ENCODE measurements at places on chromosomes 11 and 22.

- no peak for DNase-seq
Measured at GRCh38 chr11:108558222-108558621, 35.3 kb downstream of the EXPH5 start.

DNA sequence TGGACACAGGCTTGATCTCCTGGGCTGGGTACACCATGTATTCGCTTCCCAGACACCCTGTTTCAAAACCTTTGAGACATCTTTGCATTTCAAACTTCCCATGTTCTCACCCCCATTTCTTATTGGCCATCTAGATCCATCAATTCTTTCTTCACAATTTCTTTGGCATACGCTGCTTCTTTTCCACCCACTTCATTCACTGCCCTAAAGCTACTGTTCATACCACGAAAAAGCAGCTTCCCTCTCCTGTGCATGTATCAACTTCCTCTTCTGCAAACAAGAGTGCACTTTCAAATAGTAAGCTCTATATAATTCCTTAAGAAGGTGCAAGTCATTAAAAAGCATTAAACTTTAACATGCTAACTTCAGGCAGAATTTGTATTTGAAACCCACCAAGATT lies 21.4 kb downstream of the UVRAG start:
- no peak for DNase-seq

DNA sequence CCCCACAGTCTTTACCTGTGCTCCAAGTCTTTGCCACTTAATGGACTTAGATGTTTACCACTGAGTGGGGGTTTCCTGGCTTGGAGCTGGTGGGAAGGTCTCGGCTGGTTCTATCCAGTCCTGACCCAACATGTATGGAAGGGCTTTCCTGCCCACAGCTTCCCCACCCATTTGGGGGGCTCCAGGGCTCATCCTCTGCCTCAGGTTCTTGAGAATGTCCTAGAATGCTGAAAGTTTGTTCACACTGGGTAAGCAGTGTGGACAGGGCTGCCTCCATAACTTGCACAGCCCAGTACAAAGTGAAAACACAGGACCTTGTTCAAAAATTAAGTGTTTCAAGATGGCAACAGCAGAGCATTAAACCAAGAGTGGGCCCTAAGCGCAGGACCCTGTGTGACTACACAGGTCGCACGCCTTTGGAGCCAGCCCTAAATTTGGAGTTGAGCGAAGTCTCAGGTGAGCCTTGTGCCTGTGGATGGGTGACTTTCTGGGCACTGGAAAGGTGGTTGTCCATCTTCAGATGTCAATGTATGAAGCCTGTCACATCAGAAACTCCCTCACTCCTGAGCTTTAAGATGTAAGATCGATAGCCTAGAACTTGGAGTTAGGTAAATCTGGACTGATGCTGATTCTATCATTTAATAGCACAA lies 72.7 kb upstream of the NARS2 start:
- no peak for DNase-seq

GRCh38 chr11:119754656-119755355 lies 25.8 kb upstream of the NECTIN1 start:
- DNase-seq = no peak

DNA sequence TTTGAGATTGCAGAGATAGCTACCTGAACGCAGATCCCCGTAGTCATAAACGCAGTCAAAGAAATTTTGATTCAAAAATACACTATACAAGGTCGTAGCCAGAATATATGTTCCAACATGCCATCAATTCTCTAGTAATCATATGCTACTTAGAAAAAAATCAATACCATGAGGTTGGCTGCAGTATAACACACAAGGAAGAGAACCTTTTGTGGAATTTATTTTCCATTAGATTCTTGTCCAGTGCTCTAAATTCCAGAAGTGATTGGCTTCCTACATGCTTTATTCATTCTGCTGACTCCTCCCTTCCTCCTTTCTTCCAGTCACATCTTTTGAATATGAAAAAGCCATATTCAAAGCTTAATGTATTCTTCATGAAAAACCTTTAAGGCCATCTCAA lies 189.9 kb downstream of the NTM start:
- DNase-seq = no peak

DNA sequence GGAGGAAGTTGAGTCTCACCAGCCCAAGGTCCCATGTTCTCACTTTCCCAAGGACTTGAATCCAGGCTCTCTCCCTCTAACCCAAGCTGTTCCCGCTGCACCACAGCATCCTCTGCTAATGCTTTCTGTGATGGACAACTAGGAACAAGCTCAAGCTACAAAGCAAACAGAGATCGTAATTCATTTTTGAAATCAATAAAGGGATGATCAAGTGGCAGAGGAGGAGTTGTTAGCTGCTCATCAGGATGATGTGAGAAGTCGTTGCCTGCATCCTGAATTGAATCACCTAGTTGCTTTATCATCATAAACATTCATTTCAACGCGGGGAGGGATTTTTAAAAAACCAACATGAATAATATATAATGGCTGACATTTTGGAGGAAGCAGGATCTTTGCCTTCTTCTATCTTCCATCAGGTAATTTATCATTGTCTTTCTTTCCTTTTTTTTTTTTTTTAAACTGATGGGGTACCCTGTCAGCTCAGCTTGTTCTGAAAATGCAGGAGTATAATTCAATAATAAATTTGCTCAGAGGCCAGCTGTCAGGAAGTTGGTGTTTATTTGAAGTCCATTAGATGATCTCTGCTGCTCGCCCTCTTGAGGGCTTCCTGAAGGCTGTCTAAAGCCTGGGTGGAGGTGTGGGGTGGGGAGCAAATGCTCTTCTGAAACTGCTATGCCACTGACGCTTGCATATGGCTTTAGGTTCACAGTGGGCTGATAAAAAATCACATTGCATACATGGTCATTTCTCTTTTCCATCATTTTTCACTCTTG lies 174.4 kb upstream of the NARS2 start:
- no peak for DNase-seq

GRCh38 chr11:47969401-47969800 lies 11.0 kb upstream of the PTPRJ start:
- DNase-seq = no peak

- DNase-seq = no peak
Measured at GRCh38 chr22:31526270-31526669, 29.9 kb downstream of the SFI1 start.

- DNase-seq = no peak
Measured at GRCh38 chr11:24514219-24514594, 17.4 kb downstream of the LUZP2 start.

- DNase-seq = peak; percentile 15
Measured at GRCh38 chr11:67640021-67640757, 626 bp upstream of the TBX10 start.

DNA sequence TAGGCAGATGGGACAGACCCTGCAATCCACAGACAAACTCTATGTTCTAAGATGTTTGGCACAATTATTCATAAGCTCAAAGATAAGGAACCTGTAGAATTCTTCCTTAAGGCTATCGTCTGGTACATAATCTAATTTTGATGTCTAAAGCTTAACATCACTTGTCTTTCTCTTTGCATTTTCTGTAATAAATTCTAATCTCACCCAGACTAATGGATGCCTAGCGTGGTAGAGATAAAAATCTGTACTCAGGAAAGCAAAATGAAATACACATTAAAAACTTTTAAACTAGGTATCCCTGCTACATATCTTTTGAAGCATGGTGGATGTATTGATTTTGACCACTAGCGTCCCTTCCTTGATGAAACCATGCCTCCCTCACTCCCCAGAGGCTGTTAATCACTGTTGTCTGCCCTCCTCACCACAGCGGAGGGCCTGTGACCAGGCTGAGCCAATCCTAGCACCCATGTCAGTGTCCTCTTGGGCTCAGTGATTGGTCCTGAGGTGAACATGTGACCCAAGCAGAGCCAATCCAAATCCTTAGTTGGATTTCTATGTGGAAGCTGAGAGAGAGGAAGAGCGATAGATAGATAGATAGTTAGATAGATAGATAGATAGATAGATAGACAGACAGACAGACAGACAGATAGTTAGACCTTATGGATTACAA lies 82.2 kb upstream of the GRK3 start:
- no peak for DNase-seq

GRCh38 chr11:128416976-128417375 lies 170.4 kb downstream of the ETS1 start:
- no peak for DNase-seq

DNA sequence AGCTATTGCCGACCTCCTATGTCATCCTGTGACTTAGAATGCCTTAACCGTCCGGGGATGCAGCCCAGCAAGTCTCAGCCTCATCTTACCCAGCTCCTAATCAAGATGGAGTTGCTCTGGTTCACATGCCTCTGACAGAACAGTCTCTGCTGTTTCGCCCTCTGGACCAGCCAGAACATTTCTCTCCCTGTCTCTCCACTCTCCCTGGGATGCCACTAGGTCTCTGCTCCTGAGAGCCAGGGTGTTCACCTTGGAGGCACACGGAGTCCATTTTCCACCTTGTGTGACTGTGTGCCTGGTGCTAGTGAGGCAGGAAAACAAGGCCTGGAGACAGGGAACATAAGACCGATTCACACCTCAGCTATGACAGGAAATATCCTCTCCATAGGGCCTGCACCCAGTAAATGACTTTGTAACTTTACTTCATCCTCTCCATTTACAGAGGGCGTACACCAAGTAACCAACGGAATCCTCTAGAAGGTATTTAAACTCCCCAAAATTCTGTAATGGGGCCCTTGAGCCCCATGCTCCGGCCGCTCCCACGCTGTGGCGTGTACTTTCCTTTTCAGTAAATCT lies 16.8 kb upstream of the B4GALNT4 start:
- DNase-seq = no peak

DNA sequence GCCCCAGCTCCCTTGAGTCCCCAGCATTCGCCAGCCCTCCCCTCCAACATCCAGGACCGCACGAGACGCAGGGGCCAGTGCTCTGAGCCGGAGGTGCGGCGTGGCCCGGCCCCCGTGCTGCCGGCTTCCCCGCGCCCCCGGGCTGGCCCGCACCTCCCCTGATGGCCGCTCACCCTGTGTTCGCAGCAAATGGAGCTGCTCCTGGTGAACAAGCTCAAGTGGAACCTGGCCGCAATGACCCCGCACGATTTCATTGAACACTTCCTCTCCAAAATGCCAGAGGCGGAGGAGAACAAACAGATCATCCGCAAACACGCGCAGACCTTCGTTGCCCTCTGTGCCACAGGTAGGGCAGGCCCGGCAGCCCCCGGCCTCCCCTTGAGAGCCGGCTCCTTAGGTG lies 2.7 kb downstream of the CCND1 start:
- no peak for DNase-seq

DNA sequence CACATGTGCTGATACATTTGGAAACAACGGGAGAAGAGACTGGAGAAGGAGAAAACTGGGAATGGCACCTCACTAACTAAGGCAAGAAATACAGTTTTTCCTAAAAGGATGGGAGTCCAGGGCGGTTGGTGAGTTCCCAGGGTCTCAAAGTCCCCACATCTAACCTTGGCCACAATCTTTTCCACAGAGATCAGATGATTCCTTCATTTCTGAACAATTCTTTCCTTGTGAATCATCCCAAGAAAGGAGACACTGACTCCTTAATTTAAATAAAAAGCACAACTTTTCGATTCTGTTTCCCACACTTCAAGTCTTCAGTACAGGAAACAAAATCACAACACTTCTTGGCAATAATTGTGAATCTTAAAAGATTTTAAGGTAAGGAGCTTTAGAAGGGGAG lies 384.7 kb downstream of the DCDC1 start:
- no peak for DNase-seq

DNA sequence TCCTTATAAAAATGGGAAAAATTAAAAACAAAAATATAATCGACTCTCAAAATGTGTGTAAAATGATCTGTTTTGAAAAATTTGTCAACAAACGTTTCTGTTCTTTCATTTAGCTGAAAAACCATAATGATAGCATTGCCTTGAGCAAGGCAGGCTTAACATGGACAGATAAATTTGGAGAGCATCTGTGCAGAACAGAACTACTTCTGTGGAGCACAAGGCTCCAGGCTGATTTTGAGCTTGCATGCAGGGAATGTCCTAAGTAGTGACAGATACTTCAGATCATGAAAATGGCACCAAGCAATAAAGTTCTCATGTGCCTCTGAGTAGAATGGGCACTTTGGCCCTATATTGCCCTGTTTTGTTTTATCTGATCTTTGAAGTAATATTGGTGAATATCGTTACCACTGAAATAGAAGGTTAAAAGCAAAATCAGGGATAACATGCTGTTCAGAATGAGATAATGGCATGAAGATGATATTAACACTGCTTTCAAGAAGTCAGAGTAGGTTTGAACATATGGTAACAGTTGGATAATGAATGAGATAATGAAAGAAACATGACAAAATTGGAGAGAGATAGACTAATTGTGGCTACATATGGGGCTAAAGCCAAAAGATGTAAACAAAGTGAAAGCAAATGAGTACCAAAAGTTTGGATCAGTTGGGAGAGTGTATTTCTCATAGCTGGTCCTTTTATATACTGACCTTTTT lies 730.5 kb upstream of the CCDC179 start:
- no peak for DNase-seq

DNA sequence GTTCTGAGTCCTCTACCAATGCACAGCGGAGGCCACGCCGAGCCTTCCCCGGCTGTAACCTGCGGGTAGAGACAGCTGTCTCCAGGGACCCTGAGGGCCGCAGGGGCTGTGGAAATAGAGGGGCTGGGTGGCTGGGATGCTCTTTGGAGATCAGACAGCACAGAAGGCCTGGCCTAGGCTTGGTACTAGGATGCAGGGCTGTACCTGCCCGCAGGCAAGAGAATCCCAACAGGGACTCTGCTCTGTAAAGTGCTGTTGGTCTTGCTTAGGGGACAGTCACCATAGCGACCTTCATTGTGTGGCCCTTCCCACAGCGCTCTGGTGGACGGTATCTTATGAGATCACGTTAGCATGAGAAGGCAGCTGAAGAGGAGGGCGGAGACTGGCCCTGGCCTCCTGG lies 11.3 kb upstream of the KCNJ5 start:
- no peak for DNase-seq

GRCh38 chr11:76891285-76891684 lies 30.6 kb downstream of the ACER3 start:
- no peak for DNase-seq

DNA sequence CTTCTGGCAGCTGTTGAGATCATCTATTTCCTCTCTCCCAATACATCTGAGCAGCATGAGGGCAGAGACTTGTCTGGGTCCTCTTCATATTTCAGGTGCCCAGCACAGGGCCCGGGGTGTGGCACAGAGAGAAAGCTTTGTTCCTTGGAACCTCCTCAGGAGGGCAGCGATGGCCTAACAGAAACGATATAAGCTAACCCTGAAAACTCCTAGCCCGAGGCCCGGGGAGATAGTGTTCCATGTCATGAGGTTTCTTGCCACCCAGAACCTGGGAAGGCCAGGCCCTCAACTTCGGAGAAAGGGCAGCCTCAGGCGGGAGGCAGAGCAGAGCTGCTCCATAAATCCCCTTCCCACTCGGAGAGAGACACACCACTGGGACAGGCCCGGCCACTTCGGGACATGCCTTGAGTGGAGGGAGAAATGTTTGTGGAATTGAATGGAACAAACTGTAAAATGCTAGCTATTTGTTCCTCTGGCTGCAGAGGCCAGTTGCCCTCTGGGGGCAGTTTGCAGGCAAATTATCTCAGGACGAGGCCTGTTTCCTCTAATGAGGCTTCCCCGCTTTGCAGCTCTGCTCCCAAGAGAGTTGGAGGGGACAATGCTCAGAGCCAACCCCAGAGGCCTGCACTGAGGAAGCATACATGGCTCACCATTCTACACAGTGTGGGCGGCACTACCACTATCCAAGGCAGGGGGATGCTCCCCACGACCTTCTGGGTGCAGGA lies 11.6 kb downstream of the ARRB1 start:
- no peak for DNase-seq
